ENCODE measurements at places on chromosomes 12 and 14.

GRCh38 chr12:39176356-39176755 is 266.6 kb downstream of the KIF21A start:
- no peak for DNase-seq

DNA sequence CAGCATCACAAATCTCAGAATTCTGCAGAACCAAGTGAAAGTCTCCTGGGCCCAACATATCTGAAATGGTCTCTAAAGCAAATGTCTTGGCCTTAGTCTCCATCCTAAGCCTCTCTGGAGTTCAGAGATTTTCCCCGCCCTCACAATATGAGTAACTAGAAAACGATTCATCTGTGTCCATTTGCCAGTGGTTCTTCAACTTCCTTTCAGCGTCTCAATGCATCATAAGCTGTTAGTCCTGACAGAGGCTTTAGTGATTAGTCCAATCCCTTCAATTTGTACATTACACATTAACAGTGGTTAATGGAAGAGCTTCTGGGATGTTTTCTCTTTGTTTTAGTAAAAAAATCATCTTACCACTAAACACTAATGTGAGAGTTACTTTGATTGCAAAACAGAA is 17.4 kb downstream of the NPC2 start:
- no peak for DNase-seq

- DNase-seq, result no peak
Observed at GRCh38 chr12:94957006-94957405, 46.5 kb downstream of the NDUFA12 start.

DNA sequence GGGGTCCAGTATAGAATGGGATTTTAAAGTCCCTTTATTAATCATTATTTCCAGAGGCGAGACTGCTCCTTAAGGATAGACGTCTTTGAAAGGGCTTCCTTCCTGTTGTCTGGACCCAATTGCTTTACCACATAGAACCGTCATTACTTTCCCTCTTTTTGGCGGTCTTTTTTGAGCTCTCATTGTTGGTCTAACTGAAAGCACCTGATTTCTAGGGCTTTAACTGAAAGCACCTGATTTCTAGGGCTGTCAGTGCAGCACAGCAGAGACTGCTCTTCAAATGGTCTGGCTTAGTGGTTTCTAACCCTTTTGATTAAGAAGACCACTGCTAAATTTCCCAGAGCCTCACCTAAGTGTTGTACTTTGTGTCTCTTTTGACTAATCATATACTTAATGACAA is 95.8 kb downstream of the PRKCH start:
- DNase-seq, result no peak

- no peak for DNase-seq
Observed at GRCh38 chr12:117572755-117573154, 211.3 kb upstream of the NOS1 start.

GRCh38 chr12:25942709-25943108 is 15.8 kb upstream of the RASSF8 start:
- DNase-seq, result no peak

- no peak for DNase-seq
Observed at GRCh38 chr14:69460093-69460701, 24.3 kb upstream of the PLEKHD1 start.

DNA sequence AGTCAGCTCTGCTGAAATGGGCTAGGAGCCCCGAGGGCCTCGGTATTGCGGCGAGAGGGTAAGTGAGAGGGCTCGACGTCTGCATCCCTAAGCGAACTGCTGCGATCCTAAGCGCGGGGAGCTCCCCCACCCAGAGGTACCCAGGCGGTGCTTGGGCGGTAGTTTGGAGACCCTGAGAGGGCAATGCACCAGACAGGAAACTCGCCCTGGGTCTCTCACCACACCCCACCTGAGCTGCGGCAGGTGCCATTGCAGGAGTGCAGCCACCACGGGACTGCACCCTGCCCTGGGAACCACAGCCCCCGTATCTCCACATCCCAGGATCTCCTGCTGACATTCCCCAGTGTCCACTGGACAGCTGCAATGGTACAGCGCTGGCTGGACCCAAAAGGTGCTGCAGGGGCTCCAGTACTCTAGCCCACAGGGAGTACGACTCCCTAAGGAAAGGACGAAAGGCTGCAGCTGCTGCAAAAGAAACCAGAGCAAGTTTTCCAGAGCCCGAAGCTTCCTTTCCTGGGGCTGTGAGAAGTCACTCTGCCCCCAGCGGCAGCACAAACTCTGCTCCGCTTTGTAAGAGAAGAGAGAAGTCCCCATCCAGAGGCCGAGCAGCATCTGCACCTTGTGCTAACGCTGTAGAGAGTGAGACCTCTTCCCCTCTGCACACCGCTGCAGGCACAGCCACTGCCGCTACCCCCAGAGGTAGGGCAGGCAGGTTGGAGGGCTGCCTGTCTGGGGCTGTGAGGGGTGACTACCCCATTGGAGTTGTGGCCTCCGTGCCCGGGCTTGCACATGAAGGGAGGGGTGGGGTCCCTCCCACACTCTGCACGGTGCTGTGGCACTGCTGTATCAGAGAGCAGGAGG is 31.1 kb upstream of the MON2 start:
- DNase-seq, result no peak

- peak; percentile 85 for DNase-seq
Observed at GRCh38 chr12:106249411-106250135, 1.8 kb upstream of the CKAP4 start.

- no peak for DNase-seq
Observed at GRCh38 chr14:71508901-71509300, 423.3 kb upstream of the RGS6 start.

DNA sequence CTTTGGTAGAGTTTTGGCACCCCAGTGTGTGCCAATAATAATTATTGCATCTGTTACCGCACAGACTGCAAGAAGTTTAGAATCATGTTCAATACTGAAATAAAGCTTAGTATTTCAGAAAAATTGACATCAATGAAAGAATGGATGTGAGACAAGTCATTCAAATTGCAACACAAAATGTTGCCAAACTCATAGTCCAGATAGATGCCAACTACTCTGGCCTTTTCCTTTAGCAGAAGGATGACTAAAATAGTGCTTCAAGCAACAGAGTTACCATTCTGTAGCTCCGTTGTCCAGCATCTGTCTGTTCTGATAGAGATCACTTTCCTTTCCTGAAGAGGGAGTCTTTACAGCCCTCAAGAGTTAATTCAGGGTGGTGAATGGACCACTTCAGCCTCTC is 77.5 kb downstream of the LIN7A start:
- no peak for DNase-seq

GRCh38 chr14:25042362-25043299 is 7.3 kb downstream of the STXBP6 start:
- no peak for DNase-seq

GRCh38 chr14:24063263-24063836 is 8.0 kb upstream of the CPNE6 start:
- no peak for DNase-seq

GRCh38 chr14:84485036-84485435 is 1044.9 kb upstream of the FLRT2 start:
- no peak for DNase-seq

GRCh38 chr12:98213556-98213955 is 301.8 kb upstream of the TMPO start:
- DNase-seq, result no peak

DNA sequence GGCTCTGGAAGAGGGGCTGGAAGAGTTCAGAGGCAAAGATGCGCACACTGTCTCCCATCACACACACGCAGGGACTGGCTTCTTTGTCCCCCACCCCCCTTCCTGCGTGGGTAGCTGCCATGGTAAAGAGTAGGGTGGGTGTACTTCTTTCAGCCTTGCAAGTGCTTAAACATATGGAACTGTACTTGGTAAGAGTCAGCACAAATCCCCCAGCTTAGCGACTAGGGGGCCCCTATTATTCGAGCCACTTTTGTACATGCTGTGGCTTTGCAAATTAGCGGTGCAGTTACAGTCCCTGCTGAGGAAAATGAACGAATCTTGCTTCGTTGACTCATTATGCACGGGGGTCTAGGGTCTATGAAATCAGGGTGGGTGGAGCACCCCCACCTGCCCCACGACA is 123.8 kb downstream of the AACS start:
- no peak for DNase-seq

GRCh38 chr12:32644431-32644830 is 34.7 kb upstream of the DNM1L start:
- no peak for DNase-seq

DNA sequence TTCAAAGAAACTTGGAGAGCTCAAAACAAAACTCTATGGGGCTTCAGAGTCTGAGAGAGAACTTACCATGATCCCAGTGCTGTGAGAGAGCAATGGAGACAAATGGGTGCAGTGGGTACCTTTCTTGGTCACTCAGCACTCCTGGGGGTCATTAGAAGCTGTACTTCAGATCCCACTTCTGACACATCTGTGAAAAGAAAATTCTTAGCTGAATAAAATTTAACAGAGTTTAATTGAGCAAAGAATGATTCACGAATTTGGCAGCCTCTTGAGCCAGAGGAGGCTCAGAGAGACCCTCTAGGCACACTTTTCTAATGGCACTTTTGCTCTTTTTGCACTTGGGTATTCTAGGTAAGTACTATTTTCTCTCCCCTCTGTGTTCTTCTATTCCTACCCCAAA is 96.8 kb upstream of the SYT10 start:
- DNase-seq, result no peak

DNA sequence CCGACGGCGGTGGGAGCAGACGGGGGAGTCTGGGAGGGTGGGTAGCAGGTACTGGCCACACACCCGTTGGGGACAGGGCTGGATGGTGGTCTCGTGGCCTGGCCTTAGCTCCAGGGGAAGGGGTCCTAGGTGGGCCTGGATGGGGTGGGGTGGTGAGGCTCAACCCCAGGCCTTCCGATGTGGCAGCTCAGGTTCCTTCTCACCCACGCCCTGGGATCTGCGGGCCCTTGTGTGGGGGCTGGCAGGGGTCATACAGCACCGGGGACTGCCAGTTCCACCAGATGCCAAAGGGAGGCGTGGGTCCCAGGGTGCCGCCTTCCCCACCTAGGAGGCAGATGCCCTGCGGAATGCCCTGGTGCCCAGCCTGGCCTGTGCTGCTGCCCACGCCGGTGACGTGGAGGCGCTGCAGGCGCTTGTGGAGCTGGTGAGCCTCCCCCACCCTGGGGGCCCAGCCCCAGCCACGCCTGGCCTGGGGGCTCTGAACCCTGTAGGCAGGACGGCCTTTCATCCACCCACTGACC is 21.0 kb downstream of the ASPG start:
- DNase-seq, result no peak

GRCh38 chr12:46219877-46220655 is 48.8 kb downstream of the SLC38A1 start:
- no peak for DNase-seq

DNA sequence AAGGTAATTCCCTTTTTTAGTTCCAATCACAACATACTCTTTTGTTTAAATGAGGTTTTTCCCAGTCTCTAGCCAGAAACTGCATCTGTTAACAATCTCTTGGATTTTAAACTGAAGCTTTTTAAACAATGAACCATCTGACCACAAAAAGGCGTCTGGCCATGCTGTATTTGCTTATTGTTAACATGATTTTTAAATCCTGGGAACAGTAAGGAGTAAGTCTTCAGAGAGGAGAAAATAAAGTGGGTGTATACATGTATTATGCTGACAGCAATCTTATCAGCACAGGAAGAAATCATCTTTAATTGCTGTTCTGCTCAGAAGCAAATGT is 106.2 kb downstream of the DAAM1 start:
- no peak for DNase-seq

GRCh38 chr12:32574585-32574984 is 104.5 kb upstream of the DNM1L start:
- DNase-seq, result no peak

DNA sequence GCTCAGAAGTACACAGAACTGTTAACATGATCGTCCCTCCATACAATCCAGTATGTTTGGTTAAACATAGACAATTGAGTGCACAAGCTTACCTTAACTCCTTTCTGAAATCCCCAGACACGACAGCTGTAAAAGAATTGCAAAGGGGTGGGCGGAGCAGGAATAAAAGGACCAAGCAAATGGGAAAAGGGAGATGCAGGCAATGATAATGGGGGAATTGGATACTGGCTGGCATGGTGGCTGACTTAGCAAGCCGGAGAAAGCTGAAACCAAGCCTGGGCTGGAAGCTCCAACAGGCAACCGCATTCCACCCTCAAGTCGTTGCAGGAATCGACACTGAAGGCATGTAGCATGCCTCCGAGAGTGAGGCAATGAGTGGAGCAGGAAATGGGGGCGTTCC is 96.8 kb upstream of the TMEM132C start:
- DNase-seq, result no peak

DNA sequence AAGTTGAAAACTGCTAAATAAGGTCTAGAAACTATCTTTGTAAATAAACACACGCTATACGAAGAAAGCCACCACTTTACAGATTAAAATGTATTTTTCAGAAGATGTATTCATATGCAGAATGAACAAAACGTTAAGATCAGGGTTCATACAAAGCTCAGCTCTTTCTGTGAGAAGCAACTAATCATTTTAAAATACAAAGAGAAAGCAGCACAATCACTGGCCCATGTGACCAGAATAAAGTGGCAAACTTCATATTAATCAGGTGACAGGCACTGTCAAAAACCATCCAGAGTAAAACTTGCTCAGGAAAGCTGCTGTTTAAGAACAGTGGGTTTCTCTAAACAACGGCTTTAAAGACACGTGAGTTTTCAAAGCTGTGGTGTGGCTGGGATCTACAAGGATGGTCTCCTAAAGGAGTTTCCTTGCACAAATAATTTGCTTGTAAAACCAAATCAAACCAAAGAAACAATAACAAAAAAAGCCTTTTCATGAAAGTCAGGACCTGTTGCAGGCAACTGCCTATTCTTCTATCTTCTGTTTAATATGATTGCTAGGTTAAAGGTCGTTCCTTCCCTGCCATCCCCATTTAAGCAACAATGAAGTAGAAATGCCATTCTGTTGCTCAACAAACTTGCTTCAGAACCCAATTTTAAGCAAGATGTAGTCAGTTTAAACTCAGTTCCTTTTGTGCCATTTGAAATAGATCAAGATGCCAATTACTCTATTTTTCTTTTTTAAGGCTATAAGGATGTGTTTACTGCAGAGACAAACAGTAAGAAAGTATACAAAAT is 22.3 kb downstream of the SEL1L start:
- no peak for DNase-seq

- DNase-seq, result no peak
Observed at GRCh38 chr14:99734406-99735051, 50.4 kb downstream of the CYP46A1 start.

- no peak for DNase-seq
Observed at GRCh38 chr14:65658202-65658601, 245.7 kb downstream of the FUT8 start.

- DNase-seq, result peak; percentile 83
Observed at GRCh38 chr14:68512088-68512487, 280.8 kb downstream of the ZFP36L1 start.

- no peak for DNase-seq
Observed at GRCh38 chr12:6696690-6697583, 3.7 kb downstream of the PIANP start.

GRCh38 chr12:64836856-64837255 is 12.4 kb downstream of the TBC1D30 start:
- no peak for DNase-seq

- no peak for DNase-seq
Observed at GRCh38 chr14:89270439-89271227, 146.4 kb downstream of the FOXN3 start.

DNA sequence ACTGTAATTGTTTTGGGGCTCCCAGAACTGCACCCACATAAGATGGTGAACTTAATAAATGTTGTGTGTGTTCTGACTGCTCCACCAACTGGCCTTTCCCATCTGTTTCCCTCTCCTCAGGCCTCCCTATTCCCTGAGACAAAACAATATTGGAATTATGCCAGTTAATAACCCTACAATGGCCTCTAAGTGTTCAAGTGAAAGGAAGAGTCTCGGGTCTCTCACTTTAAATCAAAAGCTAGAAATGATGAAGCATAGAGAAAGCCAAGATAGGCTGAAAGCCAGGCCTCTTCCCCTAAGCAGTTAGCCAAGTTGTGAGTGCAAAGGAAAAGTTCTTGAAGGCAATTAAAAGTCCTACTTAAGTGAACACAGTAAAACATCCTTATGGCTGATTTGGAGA is 13.4 kb downstream of the ACOT6 start:
- no peak for DNase-seq
